Activated CD8-positive, alpha-beta memory T cell treated with anti-CD3 and anti-CD28 coated beads for 1 hour (primary cell): ENCODE measurements at places on chromosomes 7 and 10.

DNA sequence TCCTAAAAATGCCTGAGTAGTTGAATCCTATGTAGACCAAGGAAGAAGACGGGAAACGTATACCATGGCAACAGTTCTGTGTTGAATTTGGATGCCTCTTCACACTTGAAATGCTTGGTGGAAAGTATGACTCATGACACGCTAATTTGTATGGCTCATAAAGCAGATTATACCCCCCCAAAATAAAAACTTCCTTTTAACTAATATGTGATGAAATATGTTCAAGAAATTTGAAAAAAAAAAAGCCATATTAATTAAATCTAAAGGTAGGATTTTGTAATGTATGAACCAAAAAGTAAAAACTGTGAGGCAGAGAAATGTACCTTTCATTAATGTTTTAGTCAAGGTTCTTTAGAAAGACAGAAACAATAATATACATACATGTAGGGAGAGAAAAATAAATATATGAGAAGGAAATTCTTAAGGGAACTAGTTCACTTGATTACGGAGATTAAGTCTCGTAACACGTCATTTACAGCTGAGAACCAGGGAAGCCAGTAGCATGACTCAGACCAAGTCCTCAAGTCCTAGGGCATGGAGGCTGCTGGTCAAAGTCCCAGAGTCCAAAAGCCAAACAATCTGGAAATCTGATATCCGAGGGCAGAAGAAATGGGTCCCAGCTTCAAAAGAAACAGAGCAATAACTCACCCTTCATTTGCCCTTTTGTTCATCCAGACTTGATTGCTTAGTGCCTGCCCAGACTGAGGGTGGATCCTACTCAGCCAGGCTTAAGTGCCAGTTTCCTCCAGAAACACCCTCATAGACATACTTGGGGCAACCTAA lies 485.1 kb downstream of the SEMA3D start:
- DNase-seq, result no peak

DNA sequence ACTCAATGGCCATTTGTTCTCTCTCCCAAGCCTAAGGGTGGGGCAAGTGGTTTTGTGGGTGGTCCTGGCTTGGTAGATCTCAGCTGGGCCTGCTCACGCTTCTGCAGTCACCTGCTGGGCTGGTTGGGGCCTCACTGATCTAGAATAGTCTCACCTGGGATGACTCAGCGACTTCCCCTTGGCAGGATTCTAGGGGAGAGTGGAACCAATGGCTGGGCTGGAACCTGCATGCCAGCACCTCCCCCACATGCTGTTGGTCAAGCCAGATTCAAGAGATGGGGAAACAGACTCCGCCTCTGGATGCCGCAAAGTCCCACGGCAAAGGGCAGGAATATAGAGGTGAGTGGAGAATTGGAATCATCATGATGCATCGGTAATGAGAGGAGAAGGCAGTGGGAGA lies 292.9 kb upstream of the NPVF start:
- DNase-seq, result no peak

GRCh38 chr7:107034553-107034952 lies 10.0 kb upstream of the PRKAR2B start:
- no peak for DNase-seq

DNA sequence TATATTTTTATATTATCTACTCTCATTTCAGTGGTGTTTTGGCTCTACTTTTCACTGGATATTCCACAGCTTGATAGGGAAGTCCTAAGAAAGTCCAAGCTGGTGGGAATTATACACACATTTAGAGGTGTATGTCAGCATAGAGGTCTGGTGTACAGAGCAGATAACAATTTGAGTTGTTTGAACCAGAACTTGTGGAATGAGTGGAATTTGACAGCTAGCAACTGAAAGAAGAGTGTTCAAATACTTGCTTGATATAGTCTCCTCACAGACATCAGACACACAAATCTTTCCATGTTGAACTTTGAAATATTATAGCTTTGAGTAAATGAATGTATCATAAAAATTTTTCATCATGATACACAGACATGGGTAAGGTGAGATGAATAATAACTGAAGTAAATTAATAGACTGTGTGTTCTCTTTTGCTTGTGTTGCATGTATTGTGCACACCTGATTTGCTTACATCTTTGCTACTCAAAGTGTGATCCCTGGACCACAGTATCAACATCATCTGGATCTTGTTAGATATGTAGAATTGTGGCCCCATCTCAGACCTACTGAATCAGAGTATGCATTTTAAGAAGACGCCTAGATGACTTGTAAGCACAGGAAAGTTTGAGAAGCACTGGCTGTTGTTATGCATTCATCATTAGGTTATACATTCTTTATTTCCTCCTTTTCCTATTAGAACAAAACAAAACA lies 91.5 kb downstream of the ABCA13 start:
- DNase-seq, result no peak

DNA sequence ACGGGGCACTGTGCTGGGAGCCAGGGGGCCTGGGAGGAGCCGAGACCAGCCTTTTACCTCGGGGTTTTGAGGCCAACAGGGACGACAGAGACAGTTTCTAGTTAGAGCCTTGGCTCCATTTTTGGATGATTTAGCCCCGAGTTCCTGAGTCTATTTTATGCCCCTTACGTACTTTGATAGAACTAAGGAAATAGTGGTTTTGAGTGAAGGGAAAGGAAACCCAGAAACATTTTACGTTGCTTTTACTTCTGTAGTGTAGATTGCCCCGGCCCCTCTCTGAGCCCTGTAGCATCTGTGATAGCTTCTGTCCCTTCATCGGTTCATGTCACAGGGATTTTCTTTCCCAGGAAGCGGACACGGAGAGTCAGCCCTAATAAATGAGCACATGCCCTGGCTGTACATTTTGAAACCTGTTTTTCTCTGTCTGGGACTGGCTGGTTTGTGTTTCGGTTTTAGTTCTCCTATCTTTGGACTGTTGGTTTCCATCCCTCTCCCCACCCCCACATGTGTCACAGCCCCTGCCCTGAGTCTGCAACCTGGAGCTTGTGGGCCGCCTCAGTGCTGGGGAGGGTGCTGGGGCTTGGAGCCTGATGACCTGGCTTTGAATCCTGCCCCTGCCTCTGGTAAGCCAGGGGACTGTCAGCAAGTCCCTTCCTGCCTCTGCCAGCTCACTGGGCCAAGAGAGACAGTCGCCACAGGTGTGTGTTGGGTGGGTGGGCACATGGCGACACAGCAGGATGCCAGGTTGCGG lies 6.9 kb upstream of the ORAI2 start:
- peak; percentile 25 for DNase-seq

DNA sequence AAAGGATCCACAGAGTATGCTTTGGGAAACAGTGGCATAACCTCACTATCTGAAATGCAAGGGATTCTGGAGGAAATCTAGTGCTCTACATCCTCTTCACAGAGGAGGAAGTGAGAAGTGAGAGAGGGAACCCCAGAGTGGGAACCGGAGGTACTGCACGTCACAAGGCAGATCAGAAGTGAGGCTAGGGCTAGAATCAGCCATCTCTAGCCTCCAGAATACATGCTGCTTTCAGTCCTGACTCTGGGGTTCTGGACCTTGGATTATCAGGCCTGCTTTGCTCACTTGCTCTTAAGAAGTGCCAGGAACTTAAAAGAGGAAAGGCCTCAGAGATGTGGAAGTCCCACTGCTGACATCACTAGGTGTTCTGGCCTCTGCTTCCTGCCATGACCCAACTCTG lies 25.7 kb downstream of the ZNF503 start:
- no peak for DNase-seq

- DNase-seq, result no peak
These were observed 81.0 kb upstream of the CACUL1 start for GRCh38 chr10:118835682-118836326.

DNA sequence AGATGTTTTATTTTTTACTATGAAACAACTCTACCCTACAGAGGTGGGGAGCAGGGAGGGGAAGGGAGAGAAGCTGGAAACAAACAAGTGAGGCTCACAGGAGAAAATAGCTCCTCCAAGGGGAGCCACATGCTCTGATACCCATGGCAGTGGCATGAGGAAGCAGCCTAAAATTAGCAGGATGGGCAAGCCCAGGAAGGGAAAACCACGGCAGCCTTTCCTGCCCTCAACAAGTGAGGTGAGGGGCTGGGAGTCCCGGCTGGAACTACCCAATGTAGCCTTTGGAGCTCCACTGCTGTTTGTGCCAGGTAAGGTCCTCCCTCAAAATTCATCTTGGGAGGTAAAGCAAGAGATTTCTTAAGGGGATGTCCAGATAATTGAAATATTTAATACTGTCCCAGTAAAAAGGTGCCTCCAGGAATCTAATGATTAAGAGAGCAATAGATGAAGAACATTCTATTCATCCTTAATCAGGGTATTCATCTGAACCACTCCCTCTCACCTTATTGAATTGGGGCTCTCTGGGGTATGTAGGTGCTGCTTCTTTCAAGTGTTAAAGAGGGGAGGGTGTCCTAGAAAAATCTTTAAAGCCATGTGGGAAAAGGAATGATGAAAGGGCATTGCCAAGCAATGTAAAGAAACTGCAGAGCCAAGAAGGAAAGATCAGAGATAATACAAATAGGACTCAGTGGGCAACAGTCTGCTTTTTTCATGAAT lies 12.8 kb upstream of the HERC4 start:
- DNase-seq, result no peak

DNA sequence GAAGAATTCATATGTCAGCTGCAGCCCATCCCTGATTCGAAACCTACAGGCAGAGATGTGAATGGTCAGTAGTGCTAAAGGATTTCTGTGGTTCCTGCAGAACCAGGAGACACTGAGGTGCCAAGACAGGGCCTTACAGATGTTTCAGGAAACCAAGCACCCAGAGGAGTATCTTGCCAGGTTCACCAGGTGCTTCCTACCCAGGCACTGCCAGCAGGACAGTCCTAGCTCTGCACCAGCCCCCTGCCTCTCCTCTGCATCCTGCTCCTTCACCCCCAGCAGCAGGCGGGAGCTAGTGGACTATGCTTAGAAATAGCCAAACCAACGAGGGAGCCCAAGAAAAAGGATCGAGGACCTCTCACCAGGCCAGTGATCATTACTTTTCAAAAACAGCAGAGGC lies 4.2 kb upstream of the IKZF1 start:
- no peak for DNase-seq

- DNase-seq, result no peak
These were observed 58.1 kb downstream of the HDAC9 start for GRCh38 chr7:18553605-18554003.

- no peak for DNase-seq
These were observed 759 bp downstream of the NUDT1 start for GRCh38 chr7:2242541-2243429.

GRCh38 chr7:33719059-33719581 lies 186.2 kb upstream of the BMPER start:
- DNase-seq, result no peak

DNA sequence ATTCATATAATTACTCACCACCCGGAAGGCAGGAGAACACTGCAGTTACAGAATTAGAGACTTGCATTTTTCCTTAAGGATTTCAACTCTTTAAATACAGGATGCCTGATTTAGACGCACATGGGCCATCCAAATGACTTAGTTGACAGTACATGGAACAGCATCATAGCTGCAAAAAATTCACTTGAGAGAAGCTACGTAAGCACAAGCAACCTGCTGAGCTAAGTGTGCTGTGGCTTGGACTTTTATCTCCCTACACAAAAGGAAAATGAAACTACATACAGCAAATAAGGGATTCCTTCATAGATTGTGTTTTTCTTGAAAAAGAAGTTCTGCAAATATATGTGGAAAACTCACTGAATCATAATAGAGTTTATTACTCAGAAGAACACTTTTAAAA lies 152.6 kb downstream of the POU6F2 start:
- no peak for DNase-seq

GRCh38 chr10:70761727-70762350 lies 23.3 kb downstream of the TBATA start:
- no peak for DNase-seq
